ENCODE measurements at places on chromosomes 13 and 19.

- H3K27ac ChIP-seq: no peak overlapping the region
- H3K36me3 ChIP-seq: no peaks in the 10 kb centered on the region
Observed at GRCh38 chr19:17841810-17842662, 5.7 kb downstream of the JAK3 start.

DNA sequence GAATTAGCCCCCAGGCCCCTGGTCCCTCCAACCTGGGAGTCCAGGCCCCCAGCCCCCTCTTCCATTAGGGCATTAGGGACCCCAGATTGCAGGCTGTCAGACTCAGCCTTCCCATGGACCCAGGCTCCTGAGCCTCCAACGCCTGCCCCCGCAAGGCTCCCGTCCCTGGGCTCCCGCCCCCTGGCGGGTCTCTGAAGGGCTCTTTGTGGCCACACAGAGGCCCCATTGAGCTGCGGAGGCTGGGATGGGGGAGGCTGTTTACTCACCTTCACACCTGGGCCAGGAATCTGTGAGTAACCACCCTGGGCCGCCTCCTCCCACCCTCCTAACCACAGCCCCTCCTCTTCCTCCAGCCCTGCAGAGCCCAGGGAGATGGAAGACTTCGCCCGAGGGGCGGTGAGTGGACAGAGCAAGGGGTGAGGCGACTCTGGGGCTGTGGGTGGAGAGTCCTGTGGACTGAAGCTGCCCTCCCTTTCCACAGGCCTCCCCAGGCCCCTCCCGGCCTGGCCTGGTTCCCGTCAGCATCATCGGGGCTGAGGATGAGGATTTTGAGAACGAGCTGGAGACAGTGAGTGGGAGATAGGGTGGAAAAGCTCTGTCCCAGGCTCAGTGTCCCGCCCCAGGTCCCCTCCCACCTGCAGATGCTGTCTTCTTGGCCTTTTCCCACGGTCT is 4.9 kb downstream of the ARHGEF1 start:
- peak; percentile 96 for DNase-seq
- H3K27me3 ChIP-seq: no peaks in the 10 kb centered on the region
- peaks cover 13% of the 10 kb centered on the region for H3K4me1 ChIP-seq
- H3K36me3 ChIP-seq: no peaks in the 10 kb centered on the region
- no peak overlapping the region for H3K4me3 ChIP-seq
- H3K27ac ChIP-seq: peak overlapping the region; percentile 41

GRCh38 chr19:40560092-40560507 is 16.6 kb upstream of the SHKBP1 start:
- no peak overlapping the region for H3K27ac ChIP-seq
- H3K27me3 ChIP-seq: peaks cover 3% of the 10 kb centered on the region
- no peaks in the 10 kb centered on the region for H3K36me3 ChIP-seq
- H3K4me3 ChIP-seq: no peak overlapping the region

DNA sequence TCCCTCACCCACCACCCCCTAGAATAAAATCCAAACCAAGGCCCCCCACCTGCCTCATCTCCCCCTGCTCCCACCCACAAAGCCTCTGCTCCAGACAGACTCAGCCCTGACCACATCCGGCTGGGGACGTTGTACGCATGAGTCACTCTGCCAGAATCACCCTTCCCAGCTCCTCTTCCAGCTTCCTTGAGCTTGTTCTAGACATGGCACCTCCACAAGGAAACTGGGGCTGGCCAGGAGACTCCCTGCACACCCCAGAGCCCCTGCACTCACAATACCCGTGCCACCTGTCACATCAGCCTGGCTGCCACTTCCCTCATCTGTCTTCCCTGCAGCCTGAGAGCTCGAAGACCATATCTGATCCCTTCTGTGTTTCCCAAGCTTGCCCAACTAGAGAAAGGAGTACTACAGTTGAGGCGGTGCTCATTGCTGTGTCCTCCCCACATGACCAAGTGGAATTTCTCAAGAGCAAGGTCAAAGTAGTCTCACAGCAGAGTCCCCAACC is 9.7 kb downstream of the DEDD2 start:
- H3K4me1 ChIP-seq: no peaks in the 10 kb centered on the region
- no peak overlapping the region for H3K4me3 ChIP-seq
- H3K36me3 ChIP-seq: peaks cover 11% of the 10 kb centered on the region
- no peaks in the 10 kb centered on the region for H3K27me3 ChIP-seq

GRCh38 chr13:50721672-50721992 is 121.9 kb downstream of the DLEU7 start:
- H3K27ac ChIP-seq: no peak overlapping the region
- no peaks in the 10 kb centered on the region for H3K4me1 ChIP-seq
- no peak overlapping the region for H3K4me3 ChIP-seq
- H3K27me3 ChIP-seq: no peaks in the 10 kb centered on the region
- DNase-seq: no peak

GRCh38 chr19:18929311-18929710 is 9.8 kb downstream of the DDX49 start:
- H3K4me3 ChIP-seq: no peak overlapping the region
- H3K4me1 ChIP-seq: peaks cover 3% of the 10 kb centered on the region
- no peak overlapping the region for H3K27ac ChIP-seq

GRCh38 chr19:44684892-44685863 is 13.8 kb upstream of the CEACAM16 start:
- DNase-seq: peak; percentile 91
- no peak overlapping the region for H3K4me3 ChIP-seq
- H3K4me1 ChIP-seq: no peaks in the 10 kb centered on the region
- H3K36me3 ChIP-seq: no peaks in the 10 kb centered on the region
- no peak overlapping the region for H3K27ac ChIP-seq

GRCh38 chr19:42280815-42281145 is 11.7 kb downstream of the CIC start:
- no peaks in the 10 kb centered on the region for H3K27me3 ChIP-seq
- peaks cover 13% of the 10 kb centered on the region for H3K4me1 ChIP-seq
- H3K27ac ChIP-seq: peak overlapping the region; percentile 65

GRCh38 chr13:37306778-37307544 is 201.5 kb upstream of the CSNK1A1L start:
- no peak overlapping the region for H3K27ac ChIP-seq
- no peaks in the 10 kb centered on the region for H3K4me1 ChIP-seq
- no peak for DNase-seq
- no peak overlapping the region for H3K4me3 ChIP-seq

DNA sequence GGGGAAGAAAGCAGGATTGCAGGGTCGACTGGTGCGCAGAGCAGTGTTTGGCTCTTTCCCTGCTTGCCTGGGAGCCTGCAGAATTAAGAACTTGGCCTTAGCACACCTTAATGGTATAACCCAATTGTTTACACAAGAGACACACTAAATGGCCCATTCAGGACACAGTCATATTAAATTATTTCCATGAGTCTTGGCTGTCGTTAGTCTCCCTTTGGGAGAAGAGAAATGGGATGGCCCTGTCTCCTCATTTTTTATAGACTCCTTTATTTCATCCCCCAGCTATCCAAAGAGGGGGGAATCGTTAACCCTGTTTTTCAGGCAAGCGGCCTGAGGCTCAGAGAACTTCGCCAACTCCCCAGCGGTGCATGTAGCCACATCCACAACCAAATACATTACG is 282.5 kb downstream of the SUCLA2 start:
- H3K4me3 ChIP-seq: no peak overlapping the region
- H3K27me3 ChIP-seq: no peaks in the 10 kb centered on the region
- no peaks in the 10 kb centered on the region for H3K4me1 ChIP-seq
- DNase-seq: no peak
- H3K27ac ChIP-seq: no peak overlapping the region
- H3K36me3 ChIP-seq: no peaks in the 10 kb centered on the region

GRCh38 chr13:94598281-94598680 is 2.3 kb upstream of the TGDS start:
- peaks cover 10% of the 10 kb centered on the region for H3K4me1 ChIP-seq
- no peaks in the 10 kb centered on the region for H3K36me3 ChIP-seq
- H3K27ac ChIP-seq: no peak overlapping the region
- DNase-seq: no peak
- peaks cover 5% of the 10 kb centered on the region for H3K27me3 ChIP-seq

DNA sequence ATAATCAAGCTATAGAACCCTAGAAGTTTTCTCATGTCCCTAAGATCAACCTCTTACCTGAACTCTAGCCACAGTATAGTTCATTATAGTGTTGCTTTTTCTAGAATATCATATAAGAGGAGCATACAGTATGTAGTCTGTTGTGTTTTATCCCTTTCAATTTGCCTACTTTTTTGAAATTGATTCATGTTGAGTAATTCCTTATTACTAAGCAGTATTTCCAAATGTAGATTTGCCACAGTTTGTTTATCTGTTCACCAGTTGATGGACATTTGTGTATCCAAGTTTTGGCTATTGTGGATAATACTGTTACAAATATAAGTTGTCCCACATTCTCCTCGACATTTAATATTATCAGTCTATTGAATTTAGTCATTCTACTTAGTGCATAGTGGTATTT is 138.0 kb downstream of the LMO7 start:
- H3K27me3 ChIP-seq: no peaks in the 10 kb centered on the region
- no peaks in the 10 kb centered on the region for H3K36me3 ChIP-seq
- no peak overlapping the region for H3K27ac ChIP-seq
- no peak overlapping the region for H3K4me3 ChIP-seq

- no peak overlapping the region for H3K27ac ChIP-seq
- H3K4me1 ChIP-seq: peaks cover 2% of the 10 kb centered on the region
- H3K27me3 ChIP-seq: no peaks in the 10 kb centered on the region
- no peak overlapping the region for H3K4me3 ChIP-seq
- no peak for DNase-seq
Observed at GRCh38 chr19:33401683-33402420, 28.3 kb downstream of the CEBPG start.

DNA sequence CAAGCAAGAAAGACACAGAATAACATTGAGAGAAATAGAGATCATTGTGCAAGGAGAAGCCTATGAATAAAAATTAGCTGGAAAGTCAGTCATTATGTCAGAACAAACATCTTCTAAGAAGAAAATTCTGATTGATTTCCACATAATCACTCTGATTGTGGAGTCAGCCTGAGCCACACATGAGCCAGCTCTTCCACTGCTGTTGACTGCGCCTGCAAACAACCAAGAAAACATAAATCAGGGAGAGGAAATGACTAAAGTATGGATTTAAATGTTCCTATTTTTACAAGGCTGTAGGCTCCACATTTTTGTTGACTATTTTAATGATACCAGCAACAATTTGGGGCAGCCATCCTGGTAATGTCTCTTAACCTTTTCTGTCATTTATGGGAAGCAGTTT is 962.3 kb downstream of the EFNB2 start:
- H3K27me3 ChIP-seq: no peaks in the 10 kb centered on the region
- no peak overlapping the region for H3K4me3 ChIP-seq
- no peak overlapping the region for H3K27ac ChIP-seq

DNA sequence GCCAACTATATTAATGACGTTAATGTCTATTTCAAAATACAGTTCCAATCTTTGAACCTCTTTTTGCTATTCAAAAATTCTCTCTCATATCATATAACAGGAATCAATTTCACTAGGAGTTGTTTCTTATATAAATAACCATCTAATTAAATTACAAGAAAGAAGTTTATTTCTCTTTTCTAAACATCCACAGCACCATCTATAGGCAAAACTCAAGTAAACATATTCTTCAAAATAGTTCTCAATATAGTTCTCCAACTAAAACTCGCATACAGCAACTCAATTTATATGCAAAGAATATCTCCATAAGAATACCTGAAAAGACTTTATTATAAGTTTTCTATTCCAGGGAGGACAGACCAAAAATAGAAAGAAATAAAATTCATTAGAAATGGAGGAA is 65.6 kb downstream of the RBM26 start:
- H3K4me1 ChIP-seq: no peaks in the 10 kb centered on the region
- no peaks in the 10 kb centered on the region for H3K36me3 ChIP-seq
- no peaks in the 10 kb centered on the region for H3K27me3 ChIP-seq
- H3K4me3 ChIP-seq: no peak overlapping the region

- no peaks in the 10 kb centered on the region for H3K27me3 ChIP-seq
- no peaks in the 10 kb centered on the region for H3K4me1 ChIP-seq
- H3K27ac ChIP-seq: no peak overlapping the region
- no peak overlapping the region for H3K4me3 ChIP-seq
Observed at GRCh38 chr13:109789262-109789661, 2.9 kb upstream of the IRS2 start.

DNA sequence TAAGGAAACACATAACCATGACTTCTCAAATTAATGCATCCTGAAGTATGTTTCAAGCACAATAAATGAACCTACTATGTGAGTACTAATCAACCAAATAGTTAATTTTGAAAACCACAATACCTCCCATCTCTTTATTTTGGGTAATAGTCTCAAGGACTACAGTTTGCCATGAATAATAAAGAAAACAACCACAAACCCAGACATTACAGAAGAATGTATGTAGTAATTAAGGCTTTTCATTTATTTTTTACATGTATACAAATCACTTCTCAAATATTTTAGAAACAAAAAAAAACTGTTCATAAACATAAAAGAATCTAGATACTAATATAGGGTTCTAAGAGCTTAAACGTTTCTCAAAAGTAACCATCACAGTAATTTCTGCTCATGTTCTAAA is 6.8 kb downstream of the KATNAL1 start:
- H3K27ac ChIP-seq: no peak overlapping the region
- H3K4me1 ChIP-seq: no peaks in the 10 kb centered on the region
- H3K4me3 ChIP-seq: no peak overlapping the region
- no peak for DNase-seq

DNA sequence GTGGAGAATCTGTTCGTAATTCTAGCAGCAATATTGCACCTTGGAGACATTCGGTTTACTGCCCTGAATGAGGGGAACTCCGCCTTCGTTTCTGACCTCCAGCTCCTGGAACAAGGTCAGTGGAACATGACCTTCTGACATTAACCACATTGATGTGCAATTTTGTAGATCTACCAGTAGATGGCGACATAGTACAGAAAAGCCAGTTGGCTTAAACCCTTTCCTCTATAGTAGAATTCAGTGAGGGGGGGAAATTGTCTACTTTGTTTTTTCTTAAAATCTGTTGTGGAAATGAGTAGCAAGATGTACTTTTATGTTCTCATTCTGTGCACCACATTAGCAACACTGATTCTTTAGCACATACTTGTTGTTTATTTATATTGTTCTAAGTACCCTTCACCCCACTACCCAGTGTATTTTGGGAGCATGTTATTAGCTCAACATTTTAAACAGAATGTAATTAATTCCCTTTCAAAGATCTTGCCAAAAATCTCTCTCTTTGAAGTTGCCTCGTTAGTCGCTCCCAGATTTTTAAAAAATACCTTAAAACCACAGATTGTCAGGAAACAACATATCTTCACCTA is 332.2 kb downstream of the MYO16 start:
- no peak overlapping the region for H3K27ac ChIP-seq
- H3K27me3 ChIP-seq: no peaks in the 10 kb centered on the region
- peak; percentile 69 for DNase-seq
- H3K36me3 ChIP-seq: no peaks in the 10 kb centered on the region

GRCh38 chr19:485583-486236 is 10.6 kb upstream of the MADCAM1 start:
- no peaks in the 10 kb centered on the region for H3K27me3 ChIP-seq
- no peaks in the 10 kb centered on the region for H3K4me1 ChIP-seq
- no peaks in the 10 kb centered on the region for H3K36me3 ChIP-seq
- H3K4me3 ChIP-seq: no peak overlapping the region

GRCh38 chr19:16897856-16898161 is 9.0 kb downstream of the F2RL3 start:
- H3K4me1 ChIP-seq: no peaks in the 10 kb centered on the region
- H3K27ac ChIP-seq: no peak overlapping the region
- H3K27me3 ChIP-seq: no peaks in the 10 kb centered on the region
- no peak overlapping the region for H3K4me3 ChIP-seq
- H3K36me3 ChIP-seq: no peaks in the 10 kb centered on the region

- DNase-seq: no peak
- H3K4me3 ChIP-seq: peak overlapping the region; percentile 84
- no peak overlapping the region for H3K27ac ChIP-seq
- H3K4me1 ChIP-seq: peaks cover 13% of the 10 kb centered on the region
- no peaks in the 10 kb centered on the region for H3K27me3 ChIP-seq
Observed at GRCh38 chr19:1861599-1862031, 1.8 kb downstream of the KLF16 start.

GRCh38 chr19:999379-999719 is 870 bp upstream of the GRIN3B start:
- DNase-seq: no peak
- no peak overlapping the region for H3K27ac ChIP-seq
- H3K4me1 ChIP-seq: no peaks in the 10 kb centered on the region
- no peak overlapping the region for H3K4me3 ChIP-seq
- H3K27me3 ChIP-seq: peaks cover 5% of the 10 kb centered on the region

All from mesendoderm (in vitro differentiated cells).